ENCODE measurements at places on chromosomes 13 and 19.

DNA sequence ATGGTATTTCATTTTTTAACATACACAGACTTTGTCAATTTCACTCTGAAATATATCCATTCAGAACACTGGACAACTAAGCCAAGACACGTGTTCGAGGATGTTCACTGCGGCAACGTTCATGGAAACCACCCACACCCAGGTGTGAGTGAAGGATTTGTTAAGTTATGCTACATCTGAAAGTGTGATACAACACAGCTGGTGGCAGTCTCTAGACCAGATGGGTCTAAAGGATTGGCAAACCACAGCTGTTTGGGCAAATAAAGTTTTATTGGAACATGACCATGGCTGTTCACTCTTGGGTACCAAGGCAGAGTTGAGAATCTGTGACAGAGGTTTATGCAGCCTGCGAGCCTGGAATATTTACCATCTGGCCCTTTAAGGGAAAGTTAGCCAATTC lies 12.0 kb downstream of the SLC7A9 start:
- no peak for DNase-seq

- DNase-seq: peak; percentile 19
These were observed 71.0 kb downstream of the SIPA1L3 start for GRCh38 chr19:37977992-37978391.

- DNase-seq: no peak
These were observed 1.9 kb downstream of the HAS1 start for GRCh38 chr19:51721905-51722304.

GRCh38 chr19:35220315-35220921 lies 8.1 kb downstream of the FAM187B start:
- DNase-seq: no peak

DNA sequence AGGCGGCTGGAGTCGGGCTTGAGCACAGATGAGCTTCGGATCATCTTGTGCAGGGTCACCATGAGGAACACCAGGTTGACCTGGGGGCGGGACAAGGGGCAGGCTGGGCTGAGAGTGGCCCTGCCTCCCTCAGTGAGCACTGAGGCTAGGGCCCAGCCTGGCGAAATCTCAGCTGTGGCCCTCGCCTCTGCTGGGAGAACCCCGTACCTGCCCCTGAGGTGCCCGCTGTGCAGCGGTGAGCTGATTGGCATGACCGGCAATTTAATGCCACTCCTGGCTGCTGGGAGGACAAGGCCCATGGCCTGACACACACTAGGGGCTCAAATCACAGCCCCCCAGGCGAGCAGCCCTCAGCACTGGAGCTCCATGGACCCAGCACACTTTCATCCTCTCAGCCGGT lies 19.7 kb upstream of the ASF1B start:
- DNase-seq: no peak

GRCh38 chr13:30466358-30466714 lies 600 bp upstream of the HMGB1 start:
- no peak for DNase-seq

DNA sequence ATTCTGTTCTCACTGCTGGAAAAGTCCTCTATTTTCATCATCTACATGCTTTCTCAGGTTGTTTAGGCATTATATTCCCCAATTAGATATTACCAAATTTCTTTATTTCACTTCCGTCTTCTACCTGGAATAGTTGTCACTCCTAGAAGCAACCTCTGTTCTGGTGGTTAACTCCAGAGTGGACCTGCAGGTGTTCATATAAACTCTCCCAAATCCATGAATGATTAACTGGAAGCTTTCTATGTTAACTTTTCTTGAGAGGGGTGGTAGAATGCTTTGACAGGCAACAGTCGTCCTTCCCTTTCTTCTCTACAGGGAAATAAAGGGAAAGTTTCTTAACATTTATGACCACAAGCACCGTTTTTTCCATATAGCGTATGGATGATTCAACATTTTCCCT lies 48.4 kb upstream of the UFM1 start:
- no peak for DNase-seq

GRCh38 chr19:10602330-10603083 lies 15.4 kb upstream of the AP1M2 start:
- DNase-seq: peak; percentile 99

DNA sequence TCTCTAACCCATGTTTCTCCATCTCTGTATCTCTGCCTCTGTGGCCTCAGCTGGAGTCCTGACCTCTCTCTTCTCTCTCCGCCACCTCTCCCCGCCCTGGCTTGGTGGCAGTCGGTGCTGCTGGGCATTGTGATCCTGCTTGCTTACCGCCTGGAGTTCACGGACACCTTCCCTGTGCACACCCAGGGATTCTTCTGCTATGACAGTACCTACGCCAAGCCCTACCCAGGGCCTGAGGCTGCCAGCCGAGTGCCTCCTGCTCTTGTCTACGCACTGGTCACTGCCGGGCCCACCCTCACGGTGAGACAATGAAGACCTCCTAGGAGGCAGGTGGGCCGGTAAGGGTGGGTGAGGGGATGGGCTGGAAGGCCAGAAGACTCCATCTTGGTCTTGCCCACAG lies 4.2 kb downstream of the PLPPR2 start:
- no peak for DNase-seq

- no peak for DNase-seq
These were observed 5.7 kb upstream of the SHKBP1 start for GRCh38 chr19:40571005-40571318.

DNA sequence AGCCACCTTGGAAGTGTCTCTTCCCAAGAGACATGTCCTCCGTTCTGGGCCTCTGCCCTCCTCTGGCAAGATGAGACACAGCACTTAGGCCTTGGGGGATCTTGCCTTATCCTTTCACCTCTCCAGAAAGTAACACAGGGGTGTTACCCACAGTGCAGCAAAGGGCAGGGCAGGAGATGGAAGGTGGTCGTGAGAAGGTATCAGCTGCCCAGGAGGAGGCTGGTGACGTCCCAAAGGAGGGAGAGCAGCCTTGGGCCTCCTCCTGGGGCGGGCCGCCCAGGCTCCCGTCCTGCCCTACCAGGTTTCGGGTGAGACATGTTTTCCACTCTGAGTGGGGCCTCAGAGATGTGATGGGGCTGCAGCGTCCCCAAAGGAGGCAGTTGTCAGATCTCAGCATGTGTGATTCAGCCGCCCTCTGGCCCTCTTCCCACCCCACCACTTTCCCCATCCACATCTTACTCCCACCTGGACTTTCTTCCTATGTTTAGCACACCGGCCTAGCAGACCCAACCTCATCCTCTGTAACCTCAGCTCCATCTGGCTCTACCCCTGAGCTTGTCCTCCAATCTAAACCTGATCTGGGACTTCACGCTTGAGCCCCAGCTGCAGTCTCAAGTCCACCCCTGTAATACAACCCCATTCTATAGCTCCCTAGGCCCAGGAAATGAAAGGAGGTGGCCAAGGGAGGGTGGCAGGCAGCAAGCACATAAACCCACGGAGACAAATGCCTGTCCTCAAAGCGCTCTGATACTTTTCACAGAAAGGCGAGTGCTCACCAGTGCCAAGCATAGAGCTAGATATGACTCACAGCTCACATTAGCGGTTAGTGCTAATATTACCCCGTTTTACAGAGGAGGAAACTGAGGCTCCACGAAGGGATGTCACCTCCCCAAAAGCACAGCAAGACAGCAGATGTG lies 9.3 kb downstream of the POU2F2 start:
- DNase-seq: no peak

- DNase-seq: no peak
These were observed 269.3 kb upstream of the MIR17HG start for GRCh38 chr13:91078093-91078679.

GRCh38 chr13:77310579-77311279 lies 16.2 kb downstream of the MYCBP2 start:
- no peak for DNase-seq

DNA sequence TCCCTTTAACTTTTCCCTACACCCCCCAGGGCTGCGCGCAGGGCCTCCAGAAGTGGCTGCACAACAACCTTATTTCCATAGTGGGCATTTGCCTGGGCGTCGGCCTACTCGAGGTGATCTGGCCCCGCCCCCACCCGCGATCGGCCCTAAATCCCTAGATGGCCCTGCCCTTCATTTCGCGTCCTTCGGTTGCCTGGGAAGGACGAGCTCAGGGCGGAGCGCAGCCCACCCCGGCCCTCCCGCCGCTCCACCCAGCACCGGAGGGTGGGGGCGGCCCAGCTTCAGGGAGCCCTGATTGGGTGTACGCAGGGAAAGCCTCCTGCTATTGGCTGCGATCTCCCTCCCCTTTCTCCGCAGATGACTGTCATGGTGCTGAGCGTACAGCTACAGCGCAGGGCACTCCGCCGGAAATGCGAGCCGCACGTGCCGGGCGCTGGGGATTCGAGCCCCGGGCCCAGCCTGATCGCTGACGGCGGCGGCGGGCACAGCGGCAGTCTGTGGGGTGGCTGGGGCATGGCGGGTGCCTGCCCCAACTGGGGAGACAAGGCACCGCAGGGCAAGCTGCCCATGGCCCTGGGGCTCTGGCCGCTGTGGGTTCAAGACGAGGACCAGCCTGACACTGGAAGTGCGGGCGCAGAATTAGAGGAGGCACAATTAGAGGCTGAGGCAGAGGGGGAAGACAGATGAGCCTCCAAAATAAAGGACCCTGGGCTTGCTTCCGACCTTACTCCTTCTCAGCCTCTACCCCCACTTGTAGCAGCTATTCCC lies 4.3 kb downstream of the CD37 start:
- peak; percentile 97 for DNase-seq

DNA sequence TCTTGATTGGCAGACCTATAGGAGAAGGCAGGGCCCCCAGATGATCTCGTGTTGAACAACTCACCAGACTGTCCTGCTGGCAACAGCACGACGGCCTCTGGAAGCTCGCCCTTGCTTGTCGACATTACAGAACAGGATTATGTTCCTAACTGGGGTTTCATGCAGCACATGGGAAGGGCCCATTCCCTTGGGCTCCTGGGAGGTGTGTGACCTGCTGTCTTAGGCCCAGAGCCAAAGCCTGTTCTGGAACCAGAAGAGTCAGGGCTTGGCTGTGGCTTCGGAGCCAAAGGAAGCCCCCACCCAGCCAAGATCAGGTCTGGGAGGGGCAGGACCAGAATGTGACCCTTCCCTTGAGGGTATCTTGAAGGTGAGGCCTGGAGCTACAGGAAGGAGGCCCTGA lies 36.9 kb downstream of the RGCC start:
- no peak for DNase-seq

DNA sequence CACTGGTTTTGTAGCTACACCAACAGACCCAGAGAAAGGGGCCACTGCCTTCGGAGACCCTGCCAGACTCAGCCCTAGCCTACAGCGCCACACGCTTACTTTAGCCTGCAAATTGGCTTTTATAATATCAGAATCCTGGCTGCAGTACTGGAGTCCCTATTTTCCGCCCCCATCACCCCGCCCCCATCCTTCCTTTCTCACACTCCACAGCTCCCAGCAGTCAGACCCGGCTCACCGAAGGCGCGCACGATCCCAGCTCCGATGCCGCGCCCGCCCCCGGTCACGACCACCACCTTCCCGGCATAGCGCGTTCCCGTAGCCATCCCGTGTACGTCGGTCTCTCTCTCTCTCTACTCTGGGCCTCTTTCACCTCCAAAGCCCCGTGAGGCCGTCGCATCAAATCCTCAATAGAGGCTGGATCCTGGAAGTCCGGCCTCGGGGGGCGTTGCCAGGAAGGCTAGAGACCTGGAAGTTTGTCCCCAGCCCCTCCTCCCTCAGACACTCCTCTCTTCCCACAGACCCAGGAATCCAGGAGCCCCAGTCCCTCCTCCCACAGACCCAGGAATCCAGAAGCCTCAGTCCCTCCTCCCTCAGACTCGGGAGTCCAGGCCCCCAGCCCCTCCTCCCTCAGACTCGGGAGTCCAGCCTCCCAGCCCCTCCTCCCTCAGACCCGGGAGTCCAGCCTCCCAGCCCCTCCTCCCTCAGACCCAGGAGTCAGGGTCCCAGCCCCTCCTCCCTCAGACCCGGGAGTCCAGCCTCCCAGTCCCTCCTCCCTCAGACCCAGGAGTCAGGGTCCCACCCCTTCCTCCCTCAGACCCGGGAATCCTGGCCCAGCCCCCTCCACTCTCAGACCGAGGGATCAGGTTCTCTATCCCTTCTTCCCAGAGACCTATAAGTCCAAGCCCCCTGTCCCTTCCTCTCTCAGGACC lies at the start of gene HSD17B14:
Gene HSD17B14 (minus strand): TSS at position 403 of the 929 bp plus-strand sequence. CDS start 80 bp downstream, at position 323.
- DNase-seq: no peak

DNA sequence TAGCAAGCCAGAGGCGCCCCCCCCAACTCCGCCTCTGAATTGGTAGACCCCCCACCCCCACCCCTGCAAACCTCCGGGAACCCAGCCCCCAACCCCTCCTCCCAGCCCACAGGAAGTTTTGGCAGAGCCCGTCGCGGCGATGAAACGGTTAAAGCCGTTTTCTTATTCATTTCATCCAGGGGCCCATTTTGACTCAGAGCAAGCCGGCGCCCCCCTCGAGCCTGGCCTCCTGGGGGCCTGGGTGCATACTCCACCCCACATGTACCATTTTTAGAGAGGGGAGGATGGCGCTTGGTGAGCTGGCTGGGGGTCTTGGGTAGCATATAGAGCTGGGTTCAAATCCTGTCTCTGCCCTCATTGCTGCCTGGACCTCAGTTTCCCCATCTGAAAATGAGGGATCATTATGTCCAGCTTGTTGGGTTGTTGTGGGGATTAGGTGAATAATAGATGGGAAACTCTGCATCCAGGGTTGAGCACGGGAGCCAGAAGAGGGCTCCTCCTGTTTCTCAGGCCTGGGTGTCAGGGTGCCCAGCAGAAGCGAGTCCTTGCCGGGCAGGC lies 7.9 kb upstream of the JUNB start:
- no peak for DNase-seq

DNA sequence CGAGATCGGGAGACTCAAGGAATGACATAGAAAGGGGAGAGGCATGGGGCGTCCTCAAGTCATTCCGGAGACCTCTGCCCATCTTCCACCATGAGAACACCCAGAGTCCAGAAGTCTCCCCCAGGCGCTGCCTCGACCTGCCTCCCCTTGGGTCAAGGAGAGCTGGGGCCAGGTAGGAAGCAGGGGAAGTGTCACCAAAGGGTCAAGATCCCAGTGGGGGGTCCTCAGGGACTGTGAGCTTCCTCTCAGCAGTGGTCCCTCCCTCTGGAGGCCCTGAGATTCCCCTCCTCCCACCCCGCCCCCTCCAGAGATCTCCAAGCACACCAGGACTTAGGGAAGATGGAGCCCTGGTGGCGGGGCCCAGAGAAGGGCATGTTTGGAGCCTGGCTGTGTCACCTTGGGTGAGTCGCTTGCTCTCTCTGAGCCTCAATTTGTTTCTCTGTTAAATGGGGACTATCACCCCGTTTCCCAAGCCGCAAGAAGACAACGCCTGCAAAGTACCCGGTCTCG lies 919 bp downstream of the DACT3 start:
- no peak for DNase-seq

DNA sequence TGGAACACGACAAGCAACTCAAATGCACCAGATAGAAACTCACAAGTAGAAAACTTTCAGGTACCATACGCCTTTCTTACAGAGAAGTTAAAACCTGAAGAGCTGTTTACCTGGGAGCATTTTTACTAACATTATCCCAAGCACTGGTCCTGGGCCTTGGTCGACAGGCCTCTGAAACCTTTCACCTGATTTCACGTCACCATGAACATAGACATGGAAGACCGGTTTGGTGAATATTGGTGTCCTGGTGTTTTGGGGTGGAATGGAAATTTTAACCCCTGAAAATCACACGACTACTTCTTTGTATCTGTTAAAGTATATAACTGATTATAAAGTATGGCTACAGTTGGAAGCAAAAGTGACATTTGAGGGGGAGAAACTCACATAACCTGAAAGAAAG lies 176.6 kb upstream of the ARGLU1 start:
- no peak for DNase-seq

Data from frontal cortex (tissue), 4 donors.